Stimulated activated naive CD4-positive, alpha-beta T cell treated with Interleukin-2 at 50 U/mL for 16 hours (primary cell): ENCODE measurements at places on chromosomes 4 and X.

GRCh38 chr4:169084954-169085353 lies 74.9 kb upstream of the CBR4 start:
- DNase-seq = no peak

- DNase-seq = no peak
These were observed 214.8 kb downstream of the CRLF2 start for GRCh38 chrX:997631-998137.

DNA sequence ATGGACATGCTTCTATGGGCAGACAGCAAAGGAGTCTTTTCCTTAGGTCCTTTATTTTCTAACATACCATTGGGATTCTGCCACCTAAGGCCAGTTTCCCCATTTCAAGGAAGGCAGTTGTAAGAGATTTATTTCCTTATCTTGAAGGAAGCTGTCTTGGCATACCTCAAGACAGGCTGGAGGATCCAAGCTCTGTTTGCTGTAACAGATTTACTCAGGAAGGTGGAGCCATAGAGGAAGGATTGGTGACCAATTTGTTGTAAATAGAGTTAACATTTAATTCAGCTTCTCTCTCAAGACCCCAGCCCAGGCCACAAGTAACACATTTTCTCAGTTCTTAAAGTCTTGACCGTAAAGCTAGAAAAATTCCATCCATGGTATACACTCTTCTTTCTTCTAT lies 131.6 kb upstream of the TENM3 start:
- DNase-seq = no peak

DNA sequence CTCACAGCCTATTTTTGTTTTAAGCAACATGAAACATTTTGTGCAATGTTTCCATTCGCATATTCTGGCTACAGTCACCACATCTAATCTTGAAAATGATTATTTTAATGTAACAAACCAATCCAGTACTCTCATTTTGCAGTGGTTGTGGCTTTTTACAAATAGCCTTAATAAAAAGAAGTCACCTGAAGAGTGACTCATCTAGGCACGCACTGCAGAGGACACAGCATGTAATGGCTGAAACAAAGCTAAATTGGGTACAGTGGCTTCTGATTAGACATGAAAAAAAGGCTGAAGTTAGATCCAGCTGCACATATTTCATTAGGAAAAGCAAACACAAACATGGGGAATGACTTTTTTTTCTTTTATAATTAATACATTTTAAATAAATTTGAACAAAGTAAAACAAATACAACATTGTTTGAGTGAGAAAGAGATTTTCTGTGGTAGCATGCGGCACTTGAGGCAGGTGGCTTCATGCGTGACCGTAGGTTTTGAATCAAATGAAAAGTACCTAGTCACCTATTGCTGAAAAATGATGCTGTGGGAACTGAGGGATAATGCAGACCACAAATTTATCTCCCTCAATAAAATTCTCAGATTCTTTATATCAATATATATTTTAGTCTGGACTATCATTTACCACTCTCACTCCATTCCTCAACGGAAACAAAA lies 240.8 kb upstream of the DDX53 start:
- DNase-seq = no peak

GRCh38 chr4:139234253-139234652 lies 45.8 kb downstream of the MGARP start:
- DNase-seq = no peak
